ENCODE measurements at places on chromosomes 2 and 18.
A peak's percentile ranks its signal among the peaks of the same experiment; 100 is the strongest.

- DNase-seq: no peak
These were observed 65.9 kb downstream of the INSIG2 start for GRCh38 chr2:118154176-118154575.

DNA sequence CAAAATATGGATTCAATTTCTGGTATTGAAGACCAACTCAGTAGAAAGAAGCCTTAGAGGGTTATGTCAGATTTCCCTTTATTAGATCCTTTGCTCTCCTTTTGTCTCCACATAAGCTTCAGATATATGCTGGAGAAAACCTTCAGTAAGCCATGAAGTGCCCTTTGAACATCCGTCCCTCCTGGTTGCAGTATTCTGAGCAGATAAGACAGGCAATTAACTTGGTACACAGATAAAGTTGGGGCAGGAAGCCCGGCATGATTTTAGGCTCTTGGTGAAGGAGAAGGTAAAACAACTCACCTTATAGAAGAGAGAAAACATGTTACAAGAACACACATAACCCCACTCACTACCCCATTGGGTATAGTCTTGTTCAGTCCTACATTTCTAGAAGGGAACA lies 76.4 kb downstream of the SRD5A2 start:
- DNase-seq: no peak

DNA sequence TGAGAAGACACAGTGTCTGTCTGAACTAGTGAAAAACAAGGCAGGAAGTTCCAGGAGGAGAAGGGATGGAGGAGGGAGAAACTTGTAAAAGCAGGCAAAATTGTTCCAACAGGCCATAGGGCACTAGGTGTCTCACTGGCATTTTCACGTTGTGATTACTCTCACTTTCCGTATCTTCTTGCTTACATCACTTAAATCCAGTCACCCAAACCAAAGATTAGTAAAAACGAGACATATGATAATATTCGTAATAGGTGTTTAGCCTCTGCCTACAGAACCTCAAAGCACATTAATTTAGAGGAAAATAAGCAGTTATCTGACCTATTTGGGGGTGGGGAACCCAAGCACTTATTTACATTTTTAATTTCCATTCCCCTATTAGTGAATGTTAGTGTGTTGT lies 78.3 kb downstream of the POU3F3 start:
- no peak for DNase-seq

DNA sequence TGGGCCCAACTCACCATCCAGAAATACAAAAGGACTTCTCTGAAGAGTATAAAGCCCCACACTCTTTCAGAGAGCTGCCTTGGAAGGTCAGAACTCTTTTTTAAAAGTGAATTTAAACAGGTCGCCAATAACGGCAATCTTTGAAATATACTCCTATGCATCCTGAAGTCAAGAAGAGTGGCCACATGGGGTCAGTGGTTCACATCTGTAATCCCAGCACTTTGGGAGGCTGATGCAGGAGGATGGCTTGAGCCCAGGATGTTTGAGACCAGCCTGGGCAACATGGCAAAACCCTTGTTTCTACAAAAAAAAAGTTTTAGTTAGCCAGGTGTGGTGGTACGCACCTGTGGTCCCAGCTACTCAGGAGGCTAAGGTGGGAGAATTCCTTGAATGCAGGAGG lies 68.1 kb upstream of the FZD7 start:
- peak; percentile 17 for DNase-seq
